ENCODE measurements at places on chromosomes 12 and 14.

GRCh38 chr12:51972849-51973273 lies 21.4 kb downstream of the ACVR1B start:
- DNase-seq: peak; percentile 61

DNA sequence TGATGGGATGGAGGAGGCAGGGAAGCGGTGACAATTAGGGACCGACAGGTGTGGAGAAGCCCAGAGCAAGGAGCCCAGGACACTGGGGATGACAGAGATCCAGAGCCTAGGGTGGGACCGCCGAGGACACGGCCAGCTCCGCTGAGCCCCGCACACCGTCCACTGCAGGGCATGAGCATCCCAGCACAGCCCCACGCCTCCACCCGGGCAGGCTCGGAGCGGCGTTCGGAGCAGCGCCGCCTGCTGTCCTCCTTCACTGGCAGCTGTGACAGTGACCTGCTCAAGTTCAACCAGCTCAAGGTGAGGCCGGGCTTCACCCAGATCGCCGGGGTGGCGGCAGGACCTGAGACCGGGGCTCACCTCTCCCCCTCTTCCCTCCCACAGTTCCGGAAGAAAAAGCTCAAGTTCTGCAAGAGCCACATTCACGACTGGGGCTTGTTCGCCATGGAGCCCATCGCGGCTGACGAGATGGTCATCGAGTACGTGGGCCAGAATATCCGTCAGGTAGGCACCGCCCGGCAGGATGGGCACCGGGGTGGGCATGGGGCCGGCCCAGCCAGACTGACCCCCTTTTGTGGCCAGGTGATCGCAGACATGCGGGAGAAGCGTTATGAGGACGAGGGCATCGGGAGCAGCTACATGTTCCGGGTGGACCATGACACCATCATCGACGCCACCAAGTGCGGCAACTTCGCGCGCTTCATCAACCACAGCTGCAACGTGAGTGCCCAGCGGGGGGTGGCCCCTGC lies 23.7 kb downstream of the SETD1B start:
- DNase-seq: no peak

DNA sequence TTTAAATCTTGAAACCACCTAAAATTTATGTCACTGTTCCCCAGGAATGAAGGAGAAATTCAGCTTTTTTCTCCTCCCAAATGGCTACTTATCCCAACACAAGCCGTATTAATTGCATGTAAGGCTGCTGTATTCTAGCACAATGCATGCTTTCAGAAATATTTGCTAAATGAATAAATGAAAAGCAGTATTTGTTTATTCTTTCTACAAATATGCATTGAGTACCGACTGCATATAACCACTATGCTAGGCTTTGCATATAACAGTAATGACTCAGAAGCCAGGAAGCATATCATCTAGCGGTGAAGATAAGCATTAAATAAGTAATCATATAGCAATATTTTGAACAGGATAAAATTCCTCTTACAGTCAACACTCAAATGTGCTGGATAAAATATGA lies 5.7 kb upstream of the LRR1 start:
- no peak for DNase-seq

GRCh38 chr12:2895051-2895451 lies 4.4 kb downstream of the TULP3 start:
- no peak for DNase-seq

DNA sequence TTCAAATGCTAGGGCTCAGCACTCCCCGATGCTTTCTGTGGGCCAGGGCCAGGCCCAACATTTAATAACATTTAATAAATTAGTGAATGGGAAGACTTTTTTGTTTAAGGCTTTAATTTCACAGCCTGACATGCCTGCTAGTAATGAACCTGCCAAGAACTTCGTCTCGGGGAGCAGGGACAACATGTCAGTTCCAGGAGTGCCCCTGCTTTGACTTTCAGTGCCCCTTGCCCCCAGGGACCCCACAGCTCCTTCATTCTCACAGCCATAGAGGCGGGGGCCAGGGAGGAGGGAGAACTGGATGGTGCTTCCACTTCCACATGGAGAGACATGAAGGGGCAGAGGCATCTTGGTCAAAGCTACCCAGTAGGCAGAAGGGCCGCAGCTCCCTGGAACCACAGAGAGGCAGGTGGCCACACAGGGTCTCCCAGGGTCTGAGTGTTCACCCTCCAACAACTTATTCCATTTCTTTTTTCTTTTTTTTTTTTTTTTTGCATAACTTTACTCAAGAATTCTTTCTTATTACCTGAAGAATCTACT lies 66.0 kb upstream of the DDX11 start:
- no peak for DNase-seq

DNA sequence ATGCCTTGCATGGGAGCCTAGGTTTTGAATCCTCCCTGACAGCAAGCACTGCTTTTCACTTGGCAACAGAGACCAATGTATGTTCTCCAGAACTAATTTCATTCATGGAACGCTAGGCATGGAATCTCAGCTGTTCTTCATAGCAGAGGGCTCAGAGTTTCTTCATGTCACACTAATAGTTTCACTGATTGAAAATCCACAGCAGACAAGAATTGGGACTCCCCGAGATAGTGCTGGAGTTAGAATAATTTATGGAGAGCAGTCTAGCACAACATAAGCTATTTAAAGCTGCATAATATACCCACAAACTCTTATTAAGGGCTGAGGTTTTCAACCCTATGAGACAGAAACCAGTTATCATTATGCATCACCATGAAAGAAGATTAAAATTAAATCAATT lies 342.5 kb downstream of the TMEM132D start:
- DNase-seq: no peak

DNA sequence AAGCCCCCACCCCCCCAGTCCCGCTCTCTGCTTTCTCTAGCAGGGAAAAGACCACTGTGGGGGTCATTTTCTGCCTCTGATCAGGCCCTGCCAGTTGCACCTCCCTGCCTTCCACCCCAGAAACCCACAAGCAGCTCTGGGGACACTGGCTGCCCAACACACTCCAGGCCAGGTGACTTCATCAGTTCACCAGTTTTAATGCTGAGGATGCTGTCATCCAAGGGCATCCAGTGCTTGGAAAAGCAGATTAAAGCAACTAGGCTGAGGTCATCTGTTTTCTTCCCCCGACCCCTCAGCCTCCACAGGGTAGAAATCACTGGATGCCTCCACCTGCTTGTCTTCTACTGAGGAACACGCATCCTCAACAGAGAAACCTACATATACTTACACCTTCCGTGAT lies 282.4 kb downstream of the DPF3 start:
- no peak for DNase-seq

DNA sequence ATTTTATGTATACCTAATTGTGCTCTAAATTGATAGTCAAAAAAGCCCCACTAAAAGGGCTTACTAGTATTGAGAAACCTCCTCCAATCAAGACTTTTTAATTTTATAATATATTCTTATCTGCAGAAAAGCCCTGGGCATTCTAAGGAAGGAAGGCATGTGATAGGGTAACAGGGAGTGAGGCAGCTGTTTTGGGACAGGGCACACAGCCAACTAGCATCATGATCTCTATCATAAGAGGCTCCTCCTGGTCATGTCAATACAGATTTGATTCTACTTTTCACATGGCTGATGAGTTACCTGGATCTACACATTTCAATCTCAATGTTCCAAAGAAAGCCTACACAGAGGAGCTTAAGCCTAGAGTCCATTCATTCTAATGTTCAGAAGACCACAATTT lies 9.1 kb downstream of the ADAM20 start:
- no peak for DNase-seq

DNA sequence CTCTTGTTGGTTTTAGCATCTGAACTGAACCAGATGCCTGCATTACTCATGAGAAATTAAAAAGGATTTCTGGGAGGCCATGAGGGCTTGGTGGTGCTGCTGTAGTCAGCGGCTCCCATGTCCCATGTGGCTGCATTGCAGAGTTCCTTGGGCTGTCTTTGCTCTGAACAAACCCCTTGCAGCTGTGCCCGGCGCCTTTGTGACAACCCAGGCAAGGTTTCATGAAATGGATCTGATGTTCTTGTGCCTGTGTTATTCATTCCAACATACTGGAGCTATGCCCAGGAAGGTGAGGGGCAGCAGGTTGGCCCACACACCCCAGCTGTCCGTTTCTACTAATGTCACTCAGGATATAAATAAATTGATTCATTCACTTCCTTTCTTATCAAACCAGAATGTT lies 40.8 kb downstream of the TGFB3 start:
- no peak for DNase-seq

DNA sequence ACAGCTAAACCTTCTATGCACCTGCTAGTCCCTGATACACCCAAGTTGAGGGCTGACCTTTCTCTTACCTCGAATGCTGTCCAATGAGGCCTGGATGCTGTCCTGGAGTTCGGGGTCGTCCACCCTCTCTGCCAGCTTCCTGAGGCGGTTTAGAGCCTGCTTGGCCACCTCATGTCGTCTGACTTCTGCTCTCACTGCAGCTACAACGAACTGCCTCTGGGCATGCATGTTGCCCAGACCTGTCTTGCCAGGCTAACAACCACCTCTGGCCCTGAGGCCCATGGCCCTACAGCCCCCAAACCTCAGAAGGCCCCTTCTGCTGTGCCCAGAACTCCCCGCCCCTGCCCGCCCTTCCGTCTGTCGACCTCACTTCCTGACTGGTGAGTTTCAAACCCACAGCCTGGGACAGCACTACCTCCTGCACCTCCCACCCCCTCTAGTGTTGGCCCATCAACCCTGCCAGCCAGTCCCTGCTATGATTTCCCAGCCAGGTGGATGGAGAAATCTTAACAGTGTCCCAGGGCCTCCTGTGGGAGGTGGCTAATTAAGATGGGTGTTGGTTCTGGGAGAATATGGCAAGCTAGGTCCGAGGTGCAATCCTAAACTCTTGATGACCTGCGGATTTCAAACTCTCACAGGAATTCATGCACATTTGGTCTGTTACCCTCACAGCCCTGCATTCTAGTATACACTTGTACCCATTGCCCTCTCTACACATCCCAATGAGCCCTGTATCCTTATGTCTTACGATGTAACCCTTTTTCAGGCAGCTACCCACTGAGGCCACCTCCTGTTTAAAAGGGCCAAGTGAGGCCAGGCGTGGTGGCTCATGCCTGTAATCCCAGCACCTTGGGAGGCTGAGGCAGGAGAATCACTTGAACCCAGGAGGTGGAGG lies 2.7 kb upstream of the TSPAN31 start:
- peak; percentile 81 for DNase-seq

DNA sequence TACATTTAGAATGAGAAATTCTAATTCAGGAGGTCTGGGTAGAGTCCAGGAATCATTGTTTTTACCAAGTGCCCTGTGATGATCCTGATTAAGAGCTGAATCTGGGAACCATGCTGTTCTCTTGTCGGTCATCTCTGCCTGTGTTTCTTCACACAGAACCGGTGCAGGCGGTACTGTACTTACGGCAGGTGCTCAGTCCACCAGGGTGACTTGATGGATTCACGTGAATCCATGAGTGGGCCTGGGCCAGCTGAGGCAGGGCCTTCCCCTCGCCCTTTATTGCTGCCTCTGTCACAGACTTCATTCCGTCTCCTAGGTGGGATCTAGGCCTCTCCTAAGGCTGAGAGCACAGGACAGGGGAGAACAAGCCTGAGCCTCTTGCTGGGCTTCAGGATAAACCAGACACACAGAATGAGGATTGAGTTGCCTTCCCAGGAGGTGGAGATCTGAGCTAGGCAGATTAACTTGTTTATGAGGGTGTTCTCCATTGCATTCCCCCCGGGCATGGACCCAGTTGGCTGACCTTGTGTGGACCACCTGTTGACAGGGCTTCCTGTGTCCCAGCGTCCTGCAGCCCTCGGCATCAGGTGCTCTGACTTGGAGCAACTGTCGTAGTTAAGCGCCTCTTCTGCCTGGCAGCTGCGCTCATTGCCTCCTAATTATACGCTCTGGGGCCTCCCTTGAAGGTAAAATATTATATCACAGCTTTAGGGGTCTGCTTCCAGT lies 42.1 kb downstream of the B4GALNT3 start:
- no peak for DNase-seq

GRCh38 chr14:65419593-65420252 lies 7.2 kb downstream of the FUT8 start:
- DNase-seq: no peak

DNA sequence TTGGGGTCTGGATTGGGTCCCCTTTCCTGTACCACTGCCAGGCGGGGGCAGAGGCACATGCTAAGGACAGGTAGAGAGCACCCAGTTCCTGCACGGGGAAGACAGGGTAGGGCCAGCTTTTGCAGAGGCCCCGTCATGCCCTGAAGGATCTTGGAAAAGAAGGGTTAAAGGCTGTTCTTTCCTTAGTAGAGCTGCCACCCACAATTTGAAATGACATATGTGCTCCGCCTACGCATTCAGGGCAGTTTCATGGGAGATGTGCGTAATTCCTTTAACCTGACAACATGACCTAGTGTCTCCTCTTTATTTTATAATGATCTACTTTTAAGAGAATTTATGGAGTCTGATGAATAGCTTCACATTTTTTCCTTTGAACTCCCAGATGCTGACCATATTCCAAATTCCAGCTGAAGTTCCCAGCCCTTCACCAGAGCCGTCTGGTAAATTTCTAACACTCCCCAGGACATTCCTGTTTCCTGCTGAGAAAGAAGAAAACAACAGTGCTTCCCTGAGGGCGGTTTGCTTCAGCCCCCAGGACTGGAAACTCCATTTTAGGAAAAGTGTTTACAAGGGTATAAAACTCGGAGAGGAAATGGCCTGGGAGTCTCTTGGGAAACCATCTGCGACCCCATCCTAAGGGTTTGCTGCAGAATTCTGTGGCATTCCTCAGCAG lies 58.9 kb upstream of the PLEKHG3 start:
- no peak for DNase-seq

All from stimulated activated naive CD8-positive, alpha-beta T cell treated with anti-CD3 and anti-CD28 coated beads, Interleukin-15, amount 100 ng/mL, for 72 hours (primary cell).